ENCODE measurements at places on chromosomes 5 and 9.

GRCh38 chr5:143605403-143606005 is 202.0 kb upstream of the NR3C1 start:
- DNase-seq = no peak

- no peak for DNase-seq
Observed at GRCh38 chr5:169550227-169550626, 33.3 kb upstream of the SPDL1 start.

DNA sequence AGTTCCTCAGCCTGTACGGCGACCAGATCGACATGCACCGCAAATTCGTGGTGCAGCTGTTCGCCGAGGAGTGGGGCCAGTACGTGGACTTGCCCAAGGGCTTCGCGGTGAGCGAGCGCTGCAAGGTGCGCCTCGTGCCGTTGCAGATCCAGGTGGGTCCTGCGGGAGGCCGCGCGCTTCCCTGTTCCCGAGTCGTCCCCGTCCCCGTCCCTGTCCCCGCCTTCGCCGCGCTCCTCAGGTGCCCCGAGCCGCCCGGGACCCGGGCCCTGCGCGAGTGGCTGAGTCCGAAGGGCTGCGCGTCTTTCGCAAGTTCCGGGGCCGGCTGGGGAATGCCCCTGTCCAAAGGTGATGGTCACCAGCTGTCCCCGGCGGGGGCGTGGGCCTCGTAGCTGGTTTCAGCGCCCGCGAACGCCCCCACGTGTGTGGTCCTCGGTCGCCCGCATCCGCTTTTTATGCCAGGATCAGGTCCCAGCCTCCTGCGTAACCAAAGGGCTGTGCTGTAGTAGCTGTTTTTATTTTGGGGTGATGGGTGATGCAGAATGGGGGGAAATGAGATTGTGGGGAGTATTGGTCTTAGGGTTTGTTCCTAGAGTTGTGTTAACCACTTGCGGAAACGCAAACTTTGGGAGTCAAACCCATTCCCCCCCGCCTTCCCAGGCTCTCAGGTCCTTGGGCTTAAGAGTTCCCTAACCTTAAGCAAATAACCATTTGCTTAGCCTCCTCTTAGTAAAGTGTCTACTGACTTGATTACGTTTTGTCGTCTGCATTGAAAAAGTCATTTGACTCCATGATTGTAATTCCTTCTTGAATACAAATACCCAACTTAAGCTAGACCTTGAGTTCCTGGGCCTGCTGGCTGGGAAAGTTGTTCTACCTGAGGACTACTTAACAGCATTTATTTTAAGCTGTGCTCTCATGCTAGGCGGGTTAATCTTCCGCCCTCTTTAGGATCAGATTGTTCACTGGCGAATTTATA is 663 bp downstream of the ISOC1 start:
- DNase-seq = no peak

- no peak for DNase-seq
Observed at GRCh38 chr9:121405899-121406298, 35.8 kb upstream of the STOM start.

- DNase-seq = no peak
Observed at GRCh38 chr9:2743937-2744529, 26.7 kb downstream of the KCNV2 start.

- no peak for DNase-seq
Observed at GRCh38 chr9:119004618-119004990, 364.6 kb downstream of the BRINP1 start.

DNA sequence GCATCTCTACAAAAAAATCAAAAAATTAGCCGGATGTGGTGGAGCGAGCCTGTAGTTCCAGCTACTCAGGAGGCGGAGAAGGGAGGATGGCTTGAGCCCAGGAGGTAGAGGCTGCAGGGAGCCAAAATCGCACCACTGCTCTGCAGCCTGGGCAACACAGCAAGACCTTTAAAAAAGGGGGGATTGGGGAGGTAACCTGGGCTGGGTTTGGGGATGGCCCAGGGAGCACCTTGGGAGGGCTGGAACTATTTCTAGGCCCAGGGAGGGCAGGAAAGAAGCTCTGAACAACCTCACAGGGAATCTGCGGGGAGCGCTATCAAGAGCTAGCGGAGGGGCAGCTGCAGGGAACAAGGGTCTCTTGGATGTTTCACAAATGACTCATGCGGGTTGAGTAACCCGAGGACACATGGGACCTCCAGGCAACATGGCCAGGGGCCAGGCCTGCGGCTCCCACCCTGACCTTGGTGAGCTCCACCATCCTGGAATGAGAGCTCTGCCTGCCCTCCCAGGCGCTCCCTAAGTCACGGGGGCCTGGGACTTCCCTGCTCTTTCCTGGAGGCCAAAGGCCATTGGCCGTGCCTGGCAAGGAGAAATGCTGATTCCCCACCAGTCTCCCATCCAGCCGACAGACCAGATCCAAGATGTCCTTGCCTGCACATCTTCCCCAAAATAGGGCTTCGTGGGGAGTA is 23.4 kb downstream of the SARDH start:
- DNase-seq = no peak

DNA sequence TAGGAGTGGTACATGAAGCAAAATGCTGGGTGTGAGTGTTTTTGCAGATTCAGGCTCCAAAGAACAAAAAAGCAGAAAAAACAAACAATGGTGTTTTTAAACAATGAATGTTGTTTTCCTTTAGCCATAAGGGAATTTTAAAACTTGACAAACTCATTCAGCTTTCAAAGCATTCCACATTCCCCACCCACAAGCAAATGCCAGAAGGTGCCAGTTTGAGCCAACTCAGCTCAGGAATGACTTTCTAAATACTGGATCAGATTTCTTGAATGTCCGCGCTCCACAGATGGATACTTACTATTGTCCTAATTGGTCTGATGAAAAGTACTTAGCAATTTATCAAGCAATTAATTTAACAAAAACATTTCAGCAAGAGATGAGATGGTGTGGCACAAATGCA is 12.9 kb upstream of the MOB3B start:
- no peak for DNase-seq

DNA sequence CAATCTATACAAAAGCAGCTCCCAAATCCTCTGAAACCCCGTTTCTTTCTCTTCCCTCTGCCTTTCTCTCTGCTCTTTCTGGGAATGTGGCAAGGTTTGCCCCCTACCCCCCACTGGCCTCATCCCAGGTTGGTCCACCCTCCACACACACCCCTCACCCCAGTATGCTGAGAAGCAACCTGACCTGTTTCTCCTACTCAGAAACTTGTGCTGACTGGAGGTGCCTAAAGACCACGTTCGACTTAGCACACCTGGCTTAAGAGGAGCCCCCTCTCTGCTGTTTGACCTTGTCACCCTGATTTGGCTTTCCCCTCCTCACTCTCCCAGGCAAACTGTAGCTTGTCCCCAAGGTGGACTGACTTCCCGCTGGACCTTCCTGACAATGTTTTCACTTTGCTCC is 1.1 kb upstream of the SEPTIN8 start:
- no peak for DNase-seq

GRCh38 chr5:128736553-128736952 is 198.5 kb upstream of the FBN2 start:
- DNase-seq = no peak

- peak; percentile 32 for DNase-seq
Observed at GRCh38 chr5:160287378-160288051, 24.8 kb downstream of the CCNJL start.

DNA sequence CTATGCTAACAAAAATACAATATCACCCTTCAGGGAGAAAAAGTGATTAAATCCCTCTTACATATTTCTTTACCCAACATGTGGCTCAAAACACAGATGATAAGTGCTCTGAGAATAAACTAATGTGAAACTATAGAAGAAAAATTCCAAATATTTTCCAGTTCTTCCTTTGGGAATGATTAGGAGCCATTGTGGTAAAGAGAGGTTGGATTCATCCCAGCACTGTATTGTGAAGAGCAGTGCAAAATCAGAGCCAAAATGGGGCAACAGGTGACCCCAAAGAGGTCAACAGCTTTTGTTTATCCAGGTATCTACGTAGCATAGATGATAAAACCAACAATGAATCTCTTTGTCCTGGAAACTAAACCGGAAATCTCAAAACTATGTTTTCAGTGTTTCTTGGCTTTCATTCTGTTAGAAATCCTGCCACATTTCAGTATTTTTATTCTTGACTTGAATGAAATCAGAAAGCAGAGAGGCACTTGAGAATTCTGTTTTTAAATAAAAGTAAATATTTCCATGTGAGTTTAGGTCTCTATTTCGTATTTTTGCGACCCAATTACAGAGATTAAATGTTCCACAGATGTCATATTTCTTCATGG is 120.4 kb upstream of the FST start:
- DNase-seq = no peak

DNA sequence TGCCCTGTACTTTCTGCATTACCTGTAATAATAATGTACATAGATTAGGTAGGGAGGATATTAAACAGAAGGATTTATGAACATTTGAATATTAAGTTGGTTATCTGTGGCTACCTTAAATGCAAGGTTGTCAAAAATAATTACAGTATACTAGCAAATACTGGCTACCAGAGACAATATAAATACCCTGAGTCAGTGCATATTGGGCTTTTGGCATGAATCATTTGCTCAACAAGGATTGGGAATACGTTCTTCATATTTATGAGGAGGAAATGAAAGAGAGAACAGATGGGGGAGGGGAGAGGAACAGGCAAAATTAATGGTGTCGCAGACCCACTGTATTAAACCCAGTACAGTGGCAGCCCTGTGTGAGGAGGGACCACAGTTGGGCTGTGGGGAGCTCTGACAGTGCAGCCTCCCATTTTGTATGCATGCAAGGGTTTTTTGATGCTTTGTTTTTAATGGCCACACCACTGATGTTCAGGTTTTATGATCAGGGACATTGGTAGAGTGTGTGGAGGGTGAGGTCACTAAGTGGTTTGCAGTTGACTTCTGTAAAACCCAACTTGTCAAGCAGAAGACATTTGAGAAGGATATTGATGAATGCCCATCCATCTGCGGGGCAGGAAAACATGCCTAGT is 56.9 kb downstream of the MVB12B start:
- no peak for DNase-seq
